ENCODE measurements at places on chromosomes 1 and 21. TPM values are rescaled to one million over a fixed set of nuclear protein-coding genes. Genes with fewer than 3 reads are reported as not detected.

The PRELP gene
- total RNA-seq, result 0.04 TPM

The POU3F1 gene
- not detected for total RNA-seq

The RAB3GAP2 gene
- total RNA-seq, result 48.7 TPM

GRCh38 chr1:46188295-46189030, 9.8 kb downstream of the POMGNT1 start:
- no peak for DNase-seq

DNA sequence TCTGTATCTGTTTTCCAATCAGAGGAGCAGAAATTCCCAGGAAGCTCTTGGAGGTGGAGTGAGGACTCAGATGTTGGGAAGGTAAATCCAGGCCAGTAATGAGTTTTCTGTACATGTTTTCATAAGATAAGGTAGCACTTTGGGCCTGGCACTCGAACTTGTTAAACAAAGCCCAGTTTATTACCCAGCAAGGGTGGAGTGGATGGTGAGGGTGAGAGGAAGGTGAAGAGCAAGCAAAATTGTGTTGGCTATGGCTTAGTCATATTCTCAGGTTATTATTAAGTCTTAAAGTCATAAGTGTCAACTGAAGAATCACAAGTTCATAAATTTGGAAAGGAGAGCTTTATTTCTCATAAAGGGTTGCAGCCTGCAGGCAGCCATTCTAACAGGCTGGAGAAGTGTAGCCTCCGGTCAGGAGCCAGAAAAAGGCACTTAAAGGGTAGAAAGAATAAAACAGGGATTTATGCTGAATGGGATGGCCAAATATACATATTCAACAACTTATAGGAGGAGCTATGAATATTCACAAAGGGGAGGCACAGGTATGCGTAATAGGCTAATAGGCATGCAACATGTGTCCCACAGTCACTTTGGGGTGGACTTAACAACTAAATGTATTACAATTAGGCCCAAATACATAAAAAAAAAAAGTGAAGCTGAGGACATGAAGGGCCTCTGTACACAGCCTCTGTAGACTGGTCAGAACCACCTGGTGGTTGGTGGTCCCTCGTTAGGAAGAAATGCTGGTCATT, 523.9 kb downstream of the LMO4 start:
- DNase-seq, result no peak

- no peak for DNase-seq
Observed at GRCh38 chr1:223202376-223203033, 59.5 kb upstream of the TLR5 start.

All from K562 (cell line).